ENCODE measurements at places on chromosomes 12 and 14.

DNA sequence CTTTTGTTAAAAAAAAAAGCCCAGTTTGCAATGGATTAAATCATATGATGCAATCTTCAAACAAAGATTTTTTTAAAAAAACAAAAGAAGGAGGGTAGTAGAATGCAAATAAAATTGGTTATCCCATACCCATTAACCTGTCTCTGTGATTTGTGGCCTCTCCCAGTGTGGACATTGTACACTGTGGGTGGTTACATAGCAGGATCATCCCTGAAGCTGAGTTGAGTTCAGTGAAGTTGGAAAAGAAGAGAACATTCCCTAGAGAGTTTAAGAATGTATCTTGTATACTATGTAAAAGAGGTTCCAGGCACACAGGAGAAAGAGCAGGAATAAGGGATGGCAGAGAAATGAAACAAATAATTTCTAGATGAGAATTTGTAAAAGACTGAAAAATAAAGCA, 142.4 kb upstream of the SLC16A7 start:
- no peaks in the 10 kb centered on the region for H3K27me3 ChIP-seq
- peaks cover 5% of the 10 kb centered on the region for H3K4me1 ChIP-seq
- H3K36me3 ChIP-seq: no peaks in the 10 kb centered on the region
- DNase-seq: no peak

GRCh38 chr12:29208060-29208459, 59.0 kb downstream of the FAR2 start:
- H3K27me3 ChIP-seq: peaks cover 58% of the 10 kb centered on the region
- no peak overlapping the region for H3K27ac ChIP-seq
- H3K36me3 ChIP-seq: no peaks in the 10 kb centered on the region
- no peak overlapping the region for H3K4me3 ChIP-seq
- peaks cover 3% of the 10 kb centered on the region for H3K4me1 ChIP-seq

DNA sequence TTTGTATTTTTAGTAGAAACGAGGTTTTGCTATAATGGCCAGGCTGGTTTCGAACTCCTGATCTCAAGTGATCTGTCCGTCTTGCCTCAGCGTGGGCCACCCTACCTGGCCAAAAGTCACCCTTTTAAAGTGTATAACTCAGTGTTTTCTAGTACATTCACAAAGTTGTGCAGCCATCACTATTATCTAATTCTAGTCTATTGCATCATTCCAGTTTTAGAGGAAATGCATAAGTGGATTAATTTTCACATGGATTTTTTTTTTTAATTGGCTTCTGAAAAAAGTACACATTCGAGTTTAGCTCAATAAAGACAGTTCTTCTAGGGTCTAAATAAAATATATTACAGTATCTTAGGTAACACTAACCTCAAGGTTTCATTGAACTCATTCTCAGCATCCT, 3.7 kb downstream of the DEPDC4 start:
- no peak overlapping the region for H3K4me3 ChIP-seq
- H3K27ac ChIP-seq: no peak overlapping the region
- DNase-seq: no peak
- peaks cover 1% of the 10 kb centered on the region for H3K4me1 ChIP-seq

- DNase-seq: no peak
- H3K27ac ChIP-seq: no peak overlapping the region
- H3K27me3 ChIP-seq: peaks cover 32% of the 10 kb centered on the region
These were observed 18.7 kb upstream of the FBXO21 start for GRCh38 chr12:117208811-117209455.

DNA sequence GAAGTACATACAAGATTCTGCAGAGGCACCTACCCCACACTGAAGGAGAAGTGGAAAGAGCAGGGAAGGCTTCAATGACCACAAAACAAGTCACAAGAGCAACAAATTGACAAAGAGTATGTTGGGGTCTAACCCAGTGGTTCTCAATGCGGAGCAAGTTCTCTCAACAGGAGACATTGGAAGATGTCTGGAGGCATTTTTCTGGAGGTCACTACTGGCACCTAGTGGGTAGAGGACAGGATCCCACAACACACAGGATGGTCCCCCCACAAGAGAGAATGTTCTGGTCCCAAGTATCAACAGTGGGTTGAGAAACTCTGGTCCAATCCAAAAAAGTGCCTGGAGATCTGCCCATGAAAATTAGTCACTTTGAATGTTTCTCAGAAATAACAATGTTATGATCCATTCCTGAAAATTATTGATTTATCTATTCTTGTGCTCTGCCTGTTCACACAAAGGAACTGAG, 3.4 kb downstream of the SSH1 start:
- peaks cover 10% of the 10 kb centered on the region for H3K36me3 ChIP-seq
- DNase-seq: no peak
- peak overlapping the region; percentile 9 for H3K4me3 ChIP-seq
- H3K4me1 ChIP-seq: peaks cover 37% of the 10 kb centered on the region

GRCh38 chr12:99959549-99960170, 25.1 kb downstream of the ANKS1B start:
- H3K27me3 ChIP-seq: no peaks in the 10 kb centered on the region
- H3K36me3 ChIP-seq: no peaks in the 10 kb centered on the region
- H3K27ac ChIP-seq: no peak overlapping the region
- no peak for DNase-seq
- no peak overlapping the region for H3K4me3 ChIP-seq

- peaks cover 34% of the 10 kb centered on the region for H3K4me1 ChIP-seq
- H3K27me3 ChIP-seq: no peaks in the 10 kb centered on the region
- DNase-seq: no peak
- H3K4me3 ChIP-seq: no peak overlapping the region
These were observed 29.8 kb upstream of the CDKN3 start for GRCh38 chr14:54366736-54367735.

Measured in progenitor cell of endocrine pancreas (in vitro differentiated cells).